Type B pancreatic cell (in vitro differentiated cells): ENCODE measurements at places on chromosomes 5 and 9.

- no peak for DNase-seq
Observed at GRCh38 chr5:111518777-111519176, 6.4 kb upstream of the STARD4 start.

DNA sequence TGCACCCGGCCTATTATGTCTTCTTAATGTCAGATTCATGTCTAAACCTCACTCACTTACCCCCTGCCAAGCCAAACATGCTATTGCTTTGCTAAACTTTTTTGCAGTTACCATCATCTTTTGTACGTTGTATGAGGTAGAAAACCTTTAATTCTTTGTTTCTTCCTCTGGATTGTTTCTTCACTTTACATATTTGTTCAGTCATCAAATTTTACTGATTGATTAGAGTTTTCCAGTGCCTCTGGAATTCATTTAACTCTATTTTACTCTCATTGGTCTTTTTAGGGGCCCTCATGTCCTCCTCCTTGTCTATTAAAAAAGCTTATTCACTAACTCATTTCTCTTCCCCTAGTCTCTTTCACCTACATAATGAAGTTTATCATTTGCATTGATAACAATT, 67.0 kb downstream of the RIC1 start:
- no peak for DNase-seq

DNA sequence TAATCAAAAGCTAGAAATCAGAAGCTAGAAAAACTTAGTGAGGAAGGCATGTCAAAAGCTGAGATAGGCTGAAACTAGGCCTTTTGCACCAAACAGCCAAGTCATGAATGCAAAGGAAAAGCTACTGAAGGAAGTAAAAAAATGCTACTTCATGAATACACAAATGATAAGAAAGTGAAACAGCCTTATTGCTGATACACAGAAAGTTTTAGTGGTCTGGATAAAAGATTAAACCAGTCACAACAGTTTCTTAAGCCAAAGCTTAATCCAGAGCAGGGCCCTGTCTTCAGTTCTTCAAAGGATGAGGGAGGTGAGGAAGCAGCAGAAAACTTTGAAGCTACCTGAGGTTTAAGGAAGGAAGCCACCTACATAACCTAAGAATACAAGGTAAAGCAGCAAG, 102.5 kb upstream of the SH3GL2 start:
- DNase-seq = no peak

- no peak for DNase-seq
Observed at GRCh38 chr5:149046196-149046829, 16.5 kb downstream of the SH3TC2 start.

DNA sequence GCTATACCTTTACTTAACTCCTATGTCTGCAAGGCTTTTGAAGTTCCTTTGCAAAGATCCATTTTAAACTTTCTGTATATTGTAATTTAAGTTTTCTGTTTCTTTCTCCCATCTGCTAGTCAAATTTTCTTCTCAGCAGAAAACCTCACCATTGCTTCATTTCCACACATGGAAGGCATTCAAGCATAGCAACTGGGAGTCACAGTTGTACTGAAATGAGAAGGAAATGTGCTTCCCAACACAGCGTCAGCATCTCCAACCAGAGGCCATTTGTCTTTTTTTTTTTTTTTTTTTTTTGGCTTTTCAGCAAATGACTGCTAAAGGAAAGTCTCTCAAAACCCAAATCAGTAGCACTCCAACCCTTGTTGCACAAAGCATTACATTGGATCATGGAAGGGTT, 92.5 kb downstream of the RAB3C start:
- DNase-seq = no peak
